Progenitor cell of endocrine pancreas (in vitro differentiated cells): ENCODE measurements at places on chromosomes 16 and 17.

DNA sequence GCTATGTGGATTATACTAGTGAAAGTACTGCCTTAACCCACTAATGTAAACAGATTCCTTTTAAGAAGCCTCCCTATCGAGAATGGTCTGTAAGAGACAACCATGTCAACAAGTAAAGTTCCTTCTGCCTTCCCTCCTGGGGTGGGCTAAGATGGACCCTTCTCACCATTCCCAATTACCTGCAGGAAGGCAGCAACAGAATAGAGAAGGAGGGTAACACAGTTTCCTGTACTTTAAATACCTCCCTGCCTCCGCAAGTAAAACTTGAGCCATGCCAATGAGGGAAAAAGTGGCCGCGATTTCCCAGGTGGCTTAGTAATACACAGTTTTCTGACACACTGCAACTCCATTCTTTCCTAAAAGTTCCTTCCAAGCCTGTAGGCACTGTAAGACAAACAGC, 45.2 kb downstream of the TOX3 start:
- DNase-seq: no peak

- DNase-seq: no peak
Measured at GRCh38 chr17:17853811-17854447, 17.1 kb upstream of the SREBF1 start.

DNA sequence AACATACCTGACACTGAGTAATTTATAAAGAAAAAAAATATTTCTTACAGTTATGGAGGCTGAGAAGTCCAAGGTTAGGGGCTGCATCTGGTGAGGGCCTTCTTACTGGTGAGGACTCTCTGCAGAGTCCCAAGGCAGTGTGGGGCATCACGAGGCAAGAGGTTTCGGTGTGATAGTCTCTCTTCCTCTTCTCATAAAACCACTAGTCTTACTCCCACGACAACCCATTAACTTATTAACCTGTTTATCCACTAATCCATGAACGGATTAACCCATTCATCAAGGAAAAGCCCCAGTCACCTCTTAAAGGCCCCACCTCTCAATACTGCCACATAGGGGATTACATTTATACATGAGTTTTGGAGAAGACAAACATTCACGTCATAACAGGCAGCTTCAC, 20.1 kb downstream of the CIITA start:
- DNase-seq: no peak

GRCh38 chr16:68790130-68790761, 53.1 kb upstream of the TANGO6 start:
- no peak for DNase-seq

DNA sequence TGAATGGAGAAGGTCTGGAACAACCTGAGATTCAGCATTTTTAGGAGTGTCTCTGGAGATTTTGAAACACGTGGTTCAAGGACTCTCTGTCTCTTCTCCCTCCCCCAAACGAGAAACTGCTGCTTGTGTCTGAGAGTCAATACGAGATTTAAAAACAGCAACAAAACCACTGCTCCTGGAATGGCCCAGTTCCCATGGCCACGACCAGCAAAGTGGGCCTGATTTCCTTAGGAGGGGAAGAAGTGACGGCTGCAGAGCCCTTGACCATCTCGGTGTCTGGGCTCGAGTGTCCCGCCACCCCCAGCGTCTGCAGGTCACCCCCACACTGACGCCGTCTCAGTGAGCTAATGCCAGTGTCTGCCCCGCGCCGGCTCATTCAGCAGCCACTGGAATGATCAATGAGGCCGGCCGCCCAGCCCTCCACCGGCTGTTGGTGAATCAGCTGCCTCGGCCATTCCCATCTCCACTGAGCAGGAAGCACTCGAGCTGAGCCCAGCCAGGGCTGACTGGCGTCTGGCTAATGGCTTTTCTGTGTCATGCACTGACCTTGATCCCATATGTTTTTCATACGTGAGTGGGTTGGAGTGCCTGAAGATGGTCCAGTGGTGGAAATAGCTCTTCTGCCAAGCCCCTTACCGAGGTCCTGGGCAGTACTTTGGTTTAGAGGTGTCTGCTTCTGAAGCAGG, 151.8 kb downstream of the PITPNC1 start:
- DNase-seq: peak; percentile 55

GRCh38 chr16:1170076-1170418, 17.1 kb downstream of the CACNA1H start:
- DNase-seq: no peak

GRCh38 chr16:25031132-25031440, 15.9 kb upstream of the ARHGAP17 start:
- DNase-seq: no peak

DNA sequence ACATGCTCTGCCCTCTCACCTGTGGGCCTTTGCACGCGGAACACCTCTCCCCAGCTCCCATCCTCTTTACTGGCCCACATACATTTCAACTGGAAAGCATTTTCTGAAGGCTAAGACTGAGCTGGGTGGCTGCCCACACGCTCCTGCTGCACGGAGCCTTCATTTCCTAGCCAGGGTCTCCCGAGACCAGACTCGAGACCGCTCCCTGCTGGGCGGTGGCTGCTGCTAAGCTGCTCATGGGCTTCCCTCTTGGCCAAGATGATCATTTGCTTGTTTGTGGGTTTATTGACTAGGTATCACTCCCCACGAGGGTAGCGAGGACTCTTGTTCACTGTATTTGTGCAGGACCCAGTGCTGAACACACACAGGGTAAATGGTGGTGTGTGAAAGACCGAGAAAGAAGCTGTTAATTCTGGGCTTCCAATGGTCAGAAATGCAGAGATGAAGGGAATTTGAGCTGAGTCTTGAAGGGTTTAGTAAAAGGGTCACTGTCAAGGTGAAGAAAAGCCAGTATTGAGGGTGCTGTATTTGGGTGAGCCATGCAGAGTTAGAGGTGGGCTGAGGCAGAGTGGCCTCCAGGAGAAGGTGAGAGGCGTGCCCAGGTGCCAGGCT, 907 bp downstream of the TRAPPC2L start:
- peak; percentile 64 for DNase-seq

- DNase-seq: peak; percentile 46
Measured at GRCh38 chr17:17694169-17695081, 13.2 kb downstream of the RAI1 start.

DNA sequence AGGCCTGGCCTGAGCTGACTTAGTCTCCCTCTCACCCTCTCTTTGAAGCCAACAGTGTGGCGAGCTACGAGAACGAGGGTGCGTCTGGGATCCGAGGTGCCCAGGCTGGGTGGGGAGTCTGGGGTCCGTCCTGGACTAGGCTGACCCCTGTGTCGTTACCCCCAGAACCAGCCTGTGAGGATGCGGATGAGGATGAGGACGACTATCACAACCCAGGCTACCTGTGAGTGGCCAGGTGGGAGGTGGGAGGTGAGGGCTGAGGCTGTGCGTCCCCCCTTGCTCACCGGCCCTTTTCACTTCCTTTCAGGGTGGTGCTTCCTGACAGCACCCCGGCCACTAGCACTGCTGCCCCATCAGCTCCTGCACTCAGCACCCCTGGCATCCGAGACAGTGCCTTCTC, 1.6 kb downstream of the LAT start:
- no peak for DNase-seq

- no peak for DNase-seq
Measured at GRCh38 chr16:9378876-9379275, 287.4 kb downstream of the HAPSTR1 start.

- DNase-seq: no peak
Measured at GRCh38 chr17:38585056-38585917, 20.5 kb downstream of the SRCIN1 start.

GRCh38 chr17:42005166-42005565, 12.1 kb downstream of the DNAJC7 start:
- no peak for DNase-seq

DNA sequence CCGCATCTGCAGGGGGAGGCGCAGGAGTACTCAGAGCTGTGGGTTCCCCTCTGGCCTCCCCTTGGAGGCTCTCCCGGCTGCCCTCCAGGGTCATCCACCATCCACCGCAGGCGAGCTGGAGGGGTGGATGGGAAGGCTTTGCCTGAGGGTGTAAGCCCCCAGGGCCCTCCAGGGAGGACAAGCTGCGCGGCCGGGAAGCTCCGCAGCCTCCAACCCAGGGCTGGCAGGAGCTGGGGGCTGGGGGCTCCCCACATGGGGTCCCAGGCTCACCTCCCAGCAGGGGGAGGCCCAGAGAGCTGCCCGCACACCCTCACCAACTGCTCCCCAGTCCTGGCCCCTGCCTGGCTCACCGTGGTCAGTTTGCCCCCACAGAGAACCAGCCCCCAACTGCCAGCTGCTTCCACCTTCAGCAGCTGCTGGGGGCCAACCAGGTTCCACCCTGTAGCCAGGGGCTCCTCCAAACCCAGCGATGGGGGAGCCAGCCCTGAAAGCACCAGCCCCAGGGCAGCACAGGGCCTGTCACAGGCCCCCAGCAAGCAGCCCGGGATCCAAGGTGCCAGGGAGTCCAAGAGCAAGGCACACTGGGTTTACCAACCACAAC, 19.8 kb upstream of the CHMP6 start:
- DNase-seq: no peak

- no peak for DNase-seq
Measured at GRCh38 chr17:28328325-28328724, 6.9 kb downstream of the IFT20 start.

GRCh38 chr17:39104657-39105056, 46.8 kb downstream of the PLXDC1 start:
- no peak for DNase-seq

DNA sequence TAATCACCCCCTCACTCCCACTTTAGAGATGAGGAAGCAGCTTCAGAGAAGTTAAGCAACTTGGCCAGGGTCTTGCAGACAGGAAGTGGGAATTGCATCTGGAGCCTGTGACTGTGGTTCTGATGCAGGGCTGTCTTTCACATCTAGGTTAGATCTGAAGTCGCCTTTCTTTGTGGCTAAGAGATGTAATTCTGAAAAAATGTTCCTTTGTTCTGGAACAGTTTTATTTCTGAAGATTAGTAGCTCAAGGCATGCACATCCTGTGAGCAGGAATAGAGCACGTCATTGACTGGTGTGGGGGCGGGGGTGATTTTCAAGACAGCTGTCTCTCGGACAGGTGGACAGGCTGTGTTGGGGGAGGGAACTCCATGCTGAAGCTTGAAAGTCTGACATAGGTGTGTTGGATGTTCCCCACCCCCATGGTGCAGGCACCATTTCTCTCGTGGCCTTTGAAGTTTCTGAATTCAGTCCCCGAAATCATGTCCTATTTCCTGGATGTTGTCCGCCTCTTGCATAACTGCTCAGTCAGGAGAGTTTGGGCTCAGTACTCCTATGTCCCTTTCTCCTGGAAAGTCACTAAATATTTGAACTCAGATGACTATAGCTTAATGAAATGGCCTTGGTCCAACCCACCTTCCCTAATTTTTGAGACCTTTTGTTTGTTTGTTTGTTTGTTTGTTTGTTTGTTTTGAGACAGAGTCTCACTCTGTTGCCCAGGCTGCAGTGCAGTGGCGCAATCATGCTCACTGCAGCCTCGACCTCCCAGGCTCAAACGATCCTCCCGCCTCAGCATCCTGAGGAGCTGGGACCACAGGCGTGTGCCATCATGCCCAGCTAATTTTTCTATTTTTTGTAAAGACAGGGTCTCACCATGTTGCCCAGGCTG, 21.0 kb upstream of the HERPUD1 start:
- no peak for DNase-seq

DNA sequence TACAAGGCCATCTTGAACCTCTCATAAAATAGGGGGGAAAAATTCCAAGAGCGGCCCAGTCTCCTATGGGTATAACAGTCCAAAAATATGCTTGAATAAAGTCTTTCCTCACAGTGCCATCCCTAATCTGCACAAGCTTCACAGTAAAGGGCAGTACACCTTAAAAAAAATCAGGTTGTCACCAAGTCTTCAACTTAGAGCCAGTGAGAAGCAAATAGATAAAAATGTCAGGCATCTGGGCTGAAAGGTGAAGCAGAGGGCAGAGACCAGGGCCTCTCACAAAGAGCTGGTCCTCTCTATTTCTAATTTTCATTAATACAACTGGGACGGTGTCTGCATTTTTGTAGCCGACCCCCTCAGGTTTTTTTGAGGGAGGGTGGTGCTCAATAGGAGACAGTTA, 82.9 kb downstream of the SSH2 start:
- no peak for DNase-seq

DNA sequence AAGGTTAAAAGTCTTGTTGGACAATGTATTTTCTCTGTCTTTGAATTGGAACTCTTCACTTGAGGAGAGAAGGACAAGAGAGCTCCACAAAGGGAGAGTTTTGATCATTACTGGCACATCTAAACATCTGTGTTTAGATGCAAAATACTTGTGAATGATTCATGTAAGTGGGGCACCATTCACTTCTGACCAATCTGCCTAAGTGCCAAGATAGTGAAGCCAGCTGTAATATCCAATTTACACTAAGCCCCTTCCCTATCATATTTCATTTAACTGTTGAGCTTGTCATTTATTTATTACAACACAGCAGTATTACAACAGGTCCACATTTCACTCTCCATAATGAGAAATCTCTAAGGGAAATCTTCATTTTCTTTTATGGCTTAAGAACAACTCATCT, 832.3 kb upstream of the GOT2 start:
- no peak for DNase-seq

GRCh38 chr17:60145006-60145935, 4.5 kb upstream of the CA4 start:
- no peak for DNase-seq

DNA sequence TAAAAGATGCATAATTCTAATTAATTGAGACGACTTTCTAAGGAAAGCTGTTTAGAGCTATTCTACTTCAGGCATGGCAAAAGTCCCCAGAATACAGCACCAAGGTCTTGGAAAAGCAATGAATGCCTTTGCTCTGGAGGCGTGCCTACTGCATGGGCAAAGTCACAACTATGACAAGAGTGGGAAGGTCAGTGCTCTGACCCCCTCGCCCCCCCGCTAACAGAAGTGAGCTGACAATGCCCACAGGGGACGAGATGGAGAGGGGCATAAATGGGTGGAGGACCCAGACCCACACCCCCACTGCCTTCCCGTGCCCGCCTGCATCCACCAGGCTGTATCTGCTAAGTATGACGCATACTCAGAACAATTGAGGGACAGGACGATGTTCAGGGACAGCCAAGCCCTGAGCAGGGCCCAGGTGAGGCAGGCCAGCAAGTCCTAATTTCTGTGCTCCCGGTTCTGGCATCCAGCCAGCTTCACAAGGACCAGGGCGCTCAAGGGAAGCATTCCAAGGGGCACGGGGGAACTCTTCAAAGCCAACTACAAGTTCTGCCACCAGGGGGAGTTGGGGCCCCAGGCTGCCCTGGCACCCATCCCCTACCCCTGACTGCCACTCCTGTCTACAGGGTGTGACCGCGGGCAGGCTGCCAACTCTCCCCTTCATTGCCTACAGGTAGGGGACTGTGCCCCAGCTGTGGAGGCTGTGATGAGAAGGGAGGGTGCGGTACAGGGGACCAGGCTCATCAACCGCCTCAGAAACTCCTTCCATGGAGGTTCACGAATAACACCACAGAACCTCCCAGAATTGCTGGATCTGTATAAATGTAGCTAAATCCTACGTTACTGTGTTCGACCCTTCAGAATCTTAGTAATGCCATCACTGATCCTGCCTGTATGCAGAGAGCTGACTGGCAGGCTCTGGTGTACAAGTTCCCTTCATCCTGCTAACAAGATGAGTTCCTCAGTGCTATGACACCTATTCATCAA, 20.8 kb downstream of the NPRL3 start:
- peak; percentile 62 for DNase-seq

- DNase-seq: no peak
Measured at GRCh38 chr17:11331547-11332513, 90.8 kb downstream of the SHISA6 start.

- DNase-seq: no peak
Measured at GRCh38 chr16:25035494-25036405, 20.6 kb upstream of the ARHGAP17 start.
